ENCODE measurements at places on chromosomes 3 and 15.

DNA sequence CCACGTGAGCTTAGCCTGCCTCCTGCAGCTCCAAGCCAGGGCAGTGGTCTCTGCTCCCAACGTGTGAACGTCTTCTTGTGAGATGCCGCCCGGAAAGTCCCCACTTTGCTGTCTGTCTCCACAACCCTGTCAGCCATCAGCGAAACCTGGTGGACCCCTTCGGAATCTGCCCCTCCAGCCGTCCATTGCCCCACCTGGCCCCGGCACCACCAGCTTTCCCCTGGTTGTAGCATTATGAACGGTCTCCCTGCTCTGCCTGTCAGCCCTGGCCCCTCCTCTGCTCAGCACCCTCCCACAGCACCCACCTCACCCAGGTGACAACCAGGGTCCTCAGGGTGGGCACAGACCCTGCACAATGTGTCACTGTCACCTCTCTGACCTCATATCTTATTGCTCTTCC is 71.1 kb downstream of the HMCES start:
- DNase-seq: no peak

DNA sequence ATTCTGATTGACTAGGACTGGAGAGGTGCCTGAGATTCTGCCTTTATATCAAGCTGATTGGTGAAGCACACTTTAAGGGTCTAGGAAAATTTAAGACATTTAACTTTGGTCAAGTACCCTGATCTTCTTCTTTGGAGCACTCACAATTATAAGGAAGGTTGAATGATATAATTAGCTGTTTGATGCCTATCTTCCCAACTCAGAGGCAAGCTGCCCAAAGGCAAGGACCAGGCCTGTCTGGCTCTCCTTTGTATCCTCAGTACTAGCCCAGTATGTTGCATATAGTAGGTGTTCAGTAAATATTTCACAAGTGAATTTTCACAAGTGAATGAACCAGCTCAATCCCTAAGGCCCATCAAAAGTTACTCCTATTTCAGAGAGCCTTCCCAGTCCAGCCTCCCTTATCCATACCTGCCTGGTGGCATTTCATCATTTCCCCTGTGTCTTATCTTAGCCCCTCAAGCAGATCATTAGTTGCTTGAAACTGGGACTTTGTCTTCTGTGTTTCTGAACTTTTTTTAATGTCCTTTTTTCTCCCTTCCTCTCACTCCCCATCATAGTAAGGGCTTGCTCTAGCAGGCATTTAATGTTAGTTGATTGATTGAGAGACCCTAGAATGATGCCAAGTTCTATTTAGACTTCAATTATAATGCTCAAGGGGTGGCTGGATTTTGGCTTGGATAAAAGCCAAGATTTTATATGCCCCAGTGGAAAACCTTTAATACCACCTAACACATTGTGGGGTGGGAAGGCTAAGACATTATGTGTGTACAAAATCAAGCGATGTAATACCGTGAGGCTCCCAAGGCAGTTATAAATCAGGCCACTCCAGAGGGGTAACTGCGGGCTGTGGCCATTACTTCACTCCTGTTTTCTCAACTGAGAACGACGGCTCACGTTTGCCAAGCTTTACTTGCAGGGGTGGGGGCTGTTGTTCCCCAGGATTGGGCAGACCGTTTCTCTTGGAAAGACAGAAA is 43.2 kb upstream of the BOC start:
- DNase-seq: no peak

- no peak for DNase-seq
Observed at GRCh38 chr15:30953731-30954378, 37.6 kb downstream of the MTMR10 start.

- DNase-seq: no peak
Observed at GRCh38 chr3:116288485-116288884, 156.8 kb downstream of the LSAMP start.

GRCh38 chr15:47407692-47408091 is 309.6 kb upstream of the SEMA6D start:
- DNase-seq: no peak

DNA sequence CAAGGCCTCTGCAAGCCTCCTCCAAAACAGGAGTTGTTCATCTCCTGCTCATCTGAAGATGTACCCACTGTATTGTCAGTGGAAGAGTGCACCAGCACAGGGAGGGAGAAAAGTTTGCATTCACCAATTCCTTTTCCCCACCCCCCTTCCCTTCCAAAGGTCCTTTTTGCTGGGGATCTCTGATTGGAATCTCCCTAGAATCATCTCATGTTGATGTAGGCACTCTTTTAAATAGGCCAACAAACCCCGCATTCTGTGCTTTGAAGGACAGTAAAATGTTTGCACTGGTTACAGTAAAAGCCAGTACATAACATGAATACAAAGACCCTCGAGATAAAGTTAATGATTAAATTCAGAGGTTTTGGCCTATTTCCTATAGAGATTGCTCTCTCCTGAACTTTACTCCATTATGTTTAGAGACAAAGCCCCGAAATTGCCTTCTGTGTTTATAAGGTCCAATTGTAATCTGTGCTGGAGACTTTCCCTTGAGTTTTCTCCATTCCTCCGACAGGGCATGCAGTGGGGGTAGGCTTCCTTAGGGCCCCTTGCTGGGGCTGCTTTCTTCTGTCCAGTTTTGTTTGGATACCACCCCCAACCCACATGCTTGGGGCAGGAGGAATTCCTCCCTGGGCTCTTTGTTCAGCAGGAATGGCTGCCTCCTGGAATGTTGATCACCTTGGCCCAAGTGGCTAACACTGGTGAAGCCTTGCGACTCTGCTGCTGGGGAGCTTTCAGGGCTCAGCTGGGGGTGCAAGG is 22.5 kb downstream of the TRIM71 start:
- no peak for DNase-seq

- no peak for DNase-seq
Observed at GRCh38 chr15:98599909-98600691, 48.2 kb upstream of the IGF1R start.

All from stimulated activated CD8-positive, alpha-beta memory T cell treated with anti-CD3 and anti-CD28 coated beads, Interleukin-12 subunit alpha, Interleukin-12 subunit beta, amount 100 ng/mL, for 4 hours (primary cell).